ENCODE measurements at places on chromosomes 5 and 9.
A peak's percentile ranks its signal among the peaks of the same experiment; 100 is the strongest.

- no peak for DNase-seq
Observed at GRCh38 chr5:153515301-153515700, 24.8 kb downstream of the GRIA1 start.

DNA sequence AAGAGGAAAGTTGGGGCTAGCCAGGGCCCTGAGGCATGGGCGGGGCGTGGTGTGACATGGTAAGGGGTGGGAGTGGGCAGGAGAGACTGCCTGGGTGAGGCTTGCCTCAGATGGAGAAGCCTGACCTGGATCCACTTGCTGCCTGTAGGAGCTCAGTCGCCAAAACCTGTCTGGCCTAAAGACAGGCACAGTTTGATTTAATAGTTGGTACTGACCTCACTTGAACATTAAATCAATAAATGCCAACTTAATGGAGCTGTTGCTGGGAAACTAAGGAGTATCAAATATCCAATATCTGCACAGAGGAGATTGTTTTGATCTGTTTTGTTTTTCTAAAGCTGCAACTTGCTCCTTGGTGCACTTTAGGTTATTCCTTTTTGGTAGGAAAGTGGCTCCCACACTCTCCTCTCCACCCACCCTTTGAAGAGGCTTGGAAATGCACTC, 86.4 kb downstream of the RCL1 start:
- DNase-seq: no peak

- no peak for DNase-seq
Observed at GRCh38 chr9:70494221-70494620, 79.8 kb upstream of the KLF9 start.

DNA sequence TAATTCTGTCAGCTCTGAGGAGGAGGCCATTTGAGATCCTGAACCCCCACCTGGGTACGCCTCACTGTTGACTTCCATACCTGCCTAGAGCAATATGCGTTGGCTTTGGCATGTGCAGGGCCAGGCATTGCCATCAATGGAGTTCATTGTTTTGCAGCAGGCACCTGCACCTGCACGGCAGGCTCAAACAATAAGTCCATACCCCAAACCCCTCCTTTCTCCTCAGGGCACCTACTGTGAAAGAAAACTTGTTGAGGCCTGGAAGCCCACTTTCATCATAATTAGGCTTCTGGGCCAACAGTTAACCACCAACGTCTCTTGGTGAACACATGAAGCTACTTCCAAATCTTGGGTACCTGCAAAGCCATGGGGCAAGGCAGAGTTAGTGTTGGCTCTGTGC, 238.7 kb downstream of the NFIB start:
- DNase-seq: no peak

DNA sequence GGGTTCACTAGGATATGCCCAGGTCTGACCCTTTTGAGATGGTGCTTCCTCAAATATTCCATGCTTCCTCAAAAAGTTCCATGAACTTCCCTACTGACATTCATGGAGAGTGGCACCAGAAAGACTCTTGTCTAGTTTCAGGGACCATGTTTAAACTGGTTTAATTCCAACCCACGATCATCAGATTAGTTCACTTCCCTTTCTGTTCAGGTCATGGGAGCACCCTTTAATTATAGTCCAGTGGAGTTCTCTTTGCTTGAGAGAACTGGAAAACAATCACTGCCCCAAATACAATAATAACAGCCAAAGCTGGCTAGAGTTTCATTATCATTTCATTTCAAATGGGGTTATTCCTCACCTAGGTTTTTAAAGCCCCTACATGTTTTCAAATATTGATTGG, 9.7 kb upstream of the ERBIN start:
- DNase-seq: no peak

DNA sequence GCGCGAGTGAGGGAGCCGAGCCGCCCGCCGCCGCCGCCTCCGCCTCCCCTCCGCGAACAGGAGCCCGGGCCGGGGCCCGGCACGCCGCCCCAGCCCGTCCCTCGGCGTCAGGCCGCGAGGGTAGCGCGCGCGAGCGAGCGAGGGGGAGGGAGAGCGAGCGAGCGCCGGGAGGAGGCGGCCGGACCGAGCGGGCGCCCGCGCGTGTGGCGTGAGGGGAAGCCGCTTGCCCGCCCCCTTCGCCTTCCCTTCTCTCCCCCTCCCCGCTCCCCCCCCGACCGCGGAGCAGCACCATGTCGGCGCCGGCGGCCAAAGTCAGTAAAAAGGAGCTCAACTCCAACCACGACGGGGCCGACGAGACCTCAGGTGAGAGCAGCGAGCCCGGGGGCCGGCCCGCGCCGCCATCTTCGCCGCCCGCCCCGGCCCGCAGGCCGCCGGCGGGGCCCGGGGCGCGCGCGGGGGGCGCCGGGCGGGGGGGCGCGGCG, 312 bp downstream of the SET start:
- DNase-seq: no peak

GRCh38 chr9:125971050-125971449, 223.9 kb downstream of the PBX3 start:
- no peak for DNase-seq

GRCh38 chr5:138833080-138833479, 42.1 kb downstream of the LRRTM2 start:
- DNase-seq: no peak

- no peak for DNase-seq
Observed at GRCh38 chr5:160534125-160534524, 112.5 kb downstream of the PTTG1 start.

GRCh38 chr5:167305591-167306213, 985.7 kb upstream of the WWC1 start:
- DNase-seq: no peak

DNA sequence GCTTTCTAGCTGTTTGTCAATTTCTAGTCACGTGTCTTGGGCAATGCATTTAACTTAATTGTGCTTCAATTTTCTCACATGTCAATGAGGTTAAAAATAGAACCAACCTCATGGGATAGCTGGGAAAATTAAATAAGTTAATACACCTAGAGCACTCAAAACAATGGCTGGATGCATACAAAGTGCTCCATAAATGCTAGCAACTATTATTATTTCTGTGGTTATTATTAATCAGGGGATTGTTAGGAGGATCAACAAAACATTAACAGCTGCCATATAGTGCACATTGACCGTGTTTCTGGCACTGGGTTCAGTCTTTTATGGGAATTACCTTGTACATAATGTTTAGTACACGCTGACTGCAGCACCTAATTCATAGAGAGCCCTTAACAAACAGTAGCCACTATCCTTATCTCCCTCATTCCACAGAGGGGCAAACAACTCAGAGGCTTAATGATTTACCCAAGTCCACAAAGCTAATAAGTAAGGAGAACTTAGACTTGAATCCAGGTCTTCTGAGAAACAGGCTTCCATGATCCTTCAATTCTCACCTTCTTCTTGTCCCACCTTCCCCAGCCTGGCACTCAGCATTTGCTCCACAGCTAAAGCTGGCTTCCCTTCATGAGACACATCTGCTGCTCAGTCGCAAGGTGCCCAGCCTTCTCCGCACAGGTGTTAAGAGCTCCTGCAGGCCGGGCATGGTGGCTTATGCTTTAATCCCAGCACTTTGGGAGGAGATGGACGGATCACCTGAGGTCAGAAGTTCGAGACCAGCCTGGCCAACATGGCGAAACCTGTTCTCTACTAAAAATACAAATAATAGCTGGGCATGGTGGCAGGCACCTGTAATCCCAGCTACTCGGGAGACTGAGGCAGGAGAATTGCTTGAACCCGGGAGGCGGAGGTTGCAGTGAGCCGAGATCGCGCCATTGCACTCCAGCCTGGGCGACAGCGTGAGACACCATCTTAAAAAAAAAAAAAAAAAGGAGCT, 137.4 kb upstream of the ABCA1 start:
- no peak for DNase-seq

DNA sequence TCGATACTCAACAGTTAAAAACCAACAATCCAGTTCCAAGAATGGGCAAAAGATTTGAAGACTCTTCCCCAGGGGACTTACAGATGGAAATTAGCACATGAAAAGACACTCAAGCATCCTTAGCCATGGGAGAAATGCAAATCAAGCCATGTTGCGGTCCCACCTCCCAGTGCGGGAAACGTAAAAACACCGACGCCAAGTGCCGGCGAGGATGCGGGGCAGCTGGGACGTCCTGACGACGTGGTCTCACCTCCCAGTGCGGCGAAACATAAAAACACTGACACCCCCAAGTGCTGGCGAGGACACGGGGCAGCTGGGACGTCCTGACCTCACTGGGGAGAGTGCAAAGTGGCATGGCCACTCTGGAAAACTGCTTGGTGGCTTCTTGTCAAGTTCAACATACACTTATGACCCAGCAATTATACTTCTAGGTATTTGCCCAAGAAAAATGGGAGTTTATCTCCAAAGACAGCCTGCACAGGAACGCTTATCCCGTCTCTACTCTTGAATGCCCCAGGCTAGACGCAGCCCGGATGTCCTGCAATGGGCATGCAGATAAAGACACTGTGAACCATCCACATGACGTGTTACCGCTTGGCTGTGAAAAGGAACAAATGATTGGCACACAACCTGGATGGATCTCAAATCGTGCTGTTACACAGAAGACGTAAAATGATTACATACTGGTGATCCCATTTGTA, 60.1 kb upstream of the UBAC1 start:
- DNase-seq: no peak

- DNase-seq: no peak
Observed at GRCh38 chr5:170752257-170753215, 31.0 kb upstream of the GABRP start.

- DNase-seq: no peak
Observed at GRCh38 chr5:116534964-116535651, 39.5 kb downstream of the SEMA6A start.

DNA sequence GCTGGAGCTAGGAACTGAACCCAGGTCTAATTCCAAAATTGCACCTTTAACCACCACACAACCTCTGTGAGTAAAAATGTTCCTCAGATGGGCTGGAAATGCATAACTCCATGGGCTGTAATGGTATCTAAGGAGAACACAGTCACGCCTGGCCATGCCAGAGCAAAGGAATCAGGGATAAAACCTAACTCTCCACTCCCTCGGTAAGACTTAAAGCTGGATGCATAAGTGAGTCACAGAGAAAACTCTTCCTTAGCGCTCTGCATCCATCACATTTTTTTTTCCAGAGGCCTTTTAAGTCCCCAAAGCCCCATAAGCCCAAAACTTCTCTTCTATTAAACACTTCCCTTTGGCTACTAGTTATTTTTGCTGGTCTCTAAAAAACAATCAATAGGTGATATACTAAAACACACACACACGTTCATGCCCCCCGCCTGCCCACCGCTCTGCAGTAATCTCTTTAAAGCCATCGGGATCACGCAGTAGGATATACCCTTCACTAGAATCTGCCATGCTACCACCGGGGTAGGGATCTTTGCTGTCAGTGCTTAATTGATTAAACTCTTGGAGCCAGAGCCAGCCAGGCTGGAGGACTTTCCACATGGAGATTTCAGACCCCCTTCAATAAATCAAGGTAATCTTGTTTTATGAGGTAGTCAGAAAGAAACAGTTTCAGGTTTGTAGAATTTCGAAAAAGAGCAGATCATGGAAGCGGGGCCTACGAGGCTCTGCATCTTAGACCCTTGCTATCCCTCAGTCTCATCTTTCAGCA, 212.9 kb downstream of the MAPKAP1 start:
- peak; percentile 29 for DNase-seq

DNA sequence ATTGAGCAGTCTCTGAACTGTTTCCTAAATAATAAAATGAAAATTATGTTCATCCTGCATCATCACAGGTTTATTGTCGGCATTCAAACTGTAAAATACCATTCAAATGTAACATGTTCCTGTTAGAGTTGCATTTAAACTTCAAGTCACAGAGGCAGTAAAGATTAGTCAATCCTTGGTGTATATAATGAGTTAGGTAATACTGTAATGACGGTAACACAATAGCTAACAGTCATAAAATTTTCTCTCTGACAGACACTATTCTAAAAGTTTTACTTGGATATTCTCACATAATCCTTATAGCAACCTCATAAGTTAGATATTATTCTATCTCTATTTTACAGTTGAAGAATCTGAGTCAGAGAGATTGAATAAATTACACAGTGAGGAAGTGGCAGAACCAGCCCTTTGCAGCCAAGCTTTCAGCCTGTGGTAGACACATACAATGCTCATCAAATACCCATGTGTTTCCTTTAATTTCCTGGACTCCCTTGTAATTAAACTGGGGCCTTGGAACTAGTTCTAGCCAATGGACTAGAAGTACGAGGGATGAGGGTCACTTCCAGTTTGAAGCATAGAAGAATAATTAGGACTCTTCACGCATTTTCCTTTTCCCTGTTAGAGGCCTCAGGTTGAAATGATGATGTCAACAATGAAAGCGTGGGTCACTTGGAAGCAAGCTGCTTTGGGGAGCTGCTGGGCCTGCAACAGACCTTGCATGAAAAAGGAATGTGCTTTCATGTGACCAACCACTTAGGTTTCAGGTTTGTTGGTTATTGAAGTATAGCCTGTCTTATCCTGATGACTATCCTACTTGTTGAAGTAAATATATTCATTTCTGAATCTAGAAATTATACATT, 12.3 kb upstream of the CAST start:
- no peak for DNase-seq

GRCh38 chr5:19018822-19019221, 969.2 kb downstream of the CDH18 start:
- no peak for DNase-seq

DNA sequence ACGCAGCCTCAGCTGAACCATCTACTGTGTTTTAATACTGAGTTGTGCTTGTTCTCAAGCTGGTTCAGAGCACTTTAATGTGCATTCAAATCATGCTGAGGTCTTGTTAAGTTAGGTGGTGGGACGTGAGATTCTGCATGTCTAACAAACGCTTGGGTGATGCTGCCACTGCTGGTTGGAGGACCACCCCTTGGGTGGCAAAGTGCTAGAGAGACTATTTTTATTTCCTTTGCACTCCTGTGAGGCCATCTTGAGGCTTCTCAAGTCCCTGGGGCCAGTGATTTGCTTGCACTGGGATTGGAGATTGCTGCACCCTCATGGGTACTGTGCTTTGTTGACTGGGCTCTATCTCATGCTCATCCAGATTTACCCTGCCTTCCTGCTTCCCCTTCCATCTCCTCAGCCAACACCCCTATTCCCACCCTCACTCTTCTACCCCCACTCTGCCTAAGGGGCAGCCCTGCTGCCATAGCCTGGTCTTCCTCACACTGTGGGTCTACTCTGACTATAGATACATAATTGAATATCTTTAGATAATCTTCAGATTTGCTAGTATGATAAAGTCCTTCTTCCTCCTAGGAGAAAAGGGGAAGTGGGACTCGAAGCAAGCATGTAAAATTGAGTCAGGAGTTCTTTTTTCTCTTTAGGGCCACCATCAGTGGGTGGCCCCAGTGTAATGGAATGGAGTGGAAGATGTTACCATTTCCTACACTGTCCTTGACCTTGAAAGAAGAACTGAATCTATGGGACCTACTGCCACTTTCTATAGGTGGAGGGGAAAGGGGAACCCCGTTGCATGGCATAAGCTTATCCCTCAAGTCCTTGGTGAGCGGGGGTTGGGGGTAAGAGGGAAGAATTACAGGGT, 45.1 kb upstream of the SUB1 start:
- no peak for DNase-seq

GRCh38 chr9:90343991-90344390, 298.6 kb downstream of the DIRAS2 start:
- peak; percentile 14 for DNase-seq

GRCh38 chr5:68222310-68222709, 6.8 kb downstream of the PIK3R1 start:
- no peak for DNase-seq

Data from HT1080 (cell line).